Foreskin keratinocyte (primary cell): ENCODE measurements at places on chromosomes 4 and X. TPM values are rescaled to one million over a fixed set of nuclear protein-coding genes. Genes with fewer than 3 reads are reported as not detected.

- DNase-seq, result no peak
Observed at GRCh38 chr4:175540732-175541131, 271.3 kb downstream of the GPM6A start.

DNA sequence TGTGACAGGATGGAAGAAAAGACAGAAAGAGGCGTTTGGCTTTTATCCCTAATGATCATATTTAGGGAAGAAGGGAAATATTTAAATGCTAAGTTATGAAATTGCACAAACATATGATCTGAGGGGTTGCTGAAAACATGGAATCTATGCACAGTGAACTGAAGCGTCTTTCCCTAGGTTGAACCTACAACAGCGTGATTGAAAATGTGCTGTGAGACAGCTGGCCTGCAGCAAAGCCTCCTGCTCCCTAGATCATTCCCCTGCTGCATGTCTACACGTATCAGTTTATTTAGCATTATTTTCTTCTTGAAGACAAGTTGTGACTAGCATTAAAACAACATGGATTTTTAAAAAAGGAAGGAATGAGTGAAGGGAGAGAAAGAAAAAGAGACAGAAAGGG is 272.5 kb upstream of the TRAM1L1 start:
- no peak for DNase-seq

Gene L1CAM
- total RNA-seq, result 26.0 and 47.6 TPM in 2 replicates

Gene F8A3
- not detected in 2 replicates for total RNA-seq

Gene MAD2L1
- total RNA-seq, result 56.0 and 75.7 TPM in 2 replicates

Gene RTL5
- 0.14 TPM in 2 replicates for total RNA-seq

GRCh38 chr4:15010038-15010585 is 7.8 kb downstream of the CPEB2 start:
- DNase-seq, result no peak

Gene FHIP1A
- total RNA-seq, result 17.0 and 19.1 TPM in 2 replicates

GRCh38 chrX:111511477-111511876 is at the start of gene SERTM2:
Gene SERTM2, plus strand, starts transcription at chrX:111511645. Its CDS starts 7,213 bp downstream, at chrX:111518858.
- no peak for DNase-seq

Gene ATG4A
- total RNA-seq, result 11.5 and 11.8 TPM in 2 replicates

- no peak for DNase-seq
Observed at GRCh38 chr4:1232661-1233621, 16.0 kb downstream of the CTBP1 start.

DNA sequence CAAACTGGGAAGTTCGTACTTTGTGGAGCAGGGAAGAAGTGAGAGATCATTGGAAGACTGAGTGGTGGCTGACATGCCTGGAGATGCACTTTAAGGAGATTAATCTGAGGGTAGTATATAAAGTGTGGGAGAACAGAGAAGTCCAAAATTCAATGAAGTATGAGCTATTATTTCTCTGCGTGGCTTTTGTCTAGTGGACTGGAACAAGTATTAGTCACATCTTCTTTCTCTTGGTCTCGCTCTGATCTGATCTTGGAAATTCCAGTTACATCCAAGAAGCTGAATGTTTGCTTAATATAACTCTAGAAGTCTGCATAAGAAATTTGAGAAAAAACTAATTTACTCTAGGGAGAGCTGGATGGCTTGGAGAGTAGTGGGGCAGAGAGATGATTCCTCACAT is 64.8 kb upstream of the NR0B1 start:
- DNase-seq, result no peak

Gene SPATA4
- total RNA-seq, result 0.10 and 0.14 TPM in 2 replicates

Gene LAGE3
- 18.5 and 19.5 TPM in 2 replicates for total RNA-seq

DNA sequence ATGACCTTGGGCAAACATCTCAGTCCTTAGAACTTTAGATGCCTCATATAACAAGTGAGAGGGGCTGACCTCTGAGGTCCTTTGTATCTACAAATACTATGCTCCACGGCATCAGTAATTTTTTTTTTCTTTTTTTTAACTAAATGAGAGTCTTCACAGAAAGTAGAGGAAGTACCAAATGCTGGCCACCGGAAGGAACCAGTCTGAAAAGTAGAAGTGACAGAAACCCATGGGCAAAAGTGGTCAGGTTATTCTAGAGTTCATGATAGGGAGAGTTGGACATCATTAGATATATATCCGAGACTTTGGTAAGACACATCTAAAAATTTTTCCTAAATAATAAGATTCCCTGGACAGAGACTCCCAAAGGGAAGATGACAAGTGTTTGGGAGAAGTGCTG is 53.7 kb downstream of the COQ2 start:
- DNase-seq, result no peak

- DNase-seq, result peak; percentile 62
Observed at GRCh38 chr4:182145334-182145905, 97.8 kb upstream of the TENM3 start.

- DNase-seq, result no peak
Observed at GRCh38 chr4:26942871-26943270, 82.2 kb downstream of the STIM2 start.

GRCh38 chr4:85788604-85789003 is 313.7 kb downstream of the ARHGAP24 start:
- no peak for DNase-seq

DNA sequence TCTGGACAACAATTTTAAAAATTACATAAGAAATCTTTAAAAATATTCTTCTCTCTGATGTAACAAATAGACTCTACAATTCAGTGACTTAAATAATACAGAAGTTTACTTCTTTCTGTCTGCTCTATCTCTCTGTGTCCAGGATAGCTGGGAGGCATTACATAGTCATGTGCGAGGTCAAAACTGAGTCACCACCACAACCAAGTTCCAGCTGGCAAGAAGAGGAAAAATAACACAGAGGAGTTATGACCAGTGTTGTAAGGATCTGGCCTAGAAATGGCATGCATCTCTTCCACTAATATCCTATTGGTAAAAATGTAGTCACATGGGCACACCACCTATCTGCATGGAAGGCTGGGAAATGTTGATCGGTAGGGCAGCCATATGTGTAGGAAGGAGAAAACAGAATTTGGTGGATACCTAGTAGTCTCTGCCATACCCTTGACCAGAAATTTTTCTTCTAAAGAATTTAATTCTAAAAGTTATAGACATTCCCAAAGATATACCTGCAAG is 39.4 kb upstream of the WDFY3 start:
- DNase-seq, result peak; percentile 75

Gene MAGEA3
- not detected in 2 replicates for total RNA-seq

DNA sequence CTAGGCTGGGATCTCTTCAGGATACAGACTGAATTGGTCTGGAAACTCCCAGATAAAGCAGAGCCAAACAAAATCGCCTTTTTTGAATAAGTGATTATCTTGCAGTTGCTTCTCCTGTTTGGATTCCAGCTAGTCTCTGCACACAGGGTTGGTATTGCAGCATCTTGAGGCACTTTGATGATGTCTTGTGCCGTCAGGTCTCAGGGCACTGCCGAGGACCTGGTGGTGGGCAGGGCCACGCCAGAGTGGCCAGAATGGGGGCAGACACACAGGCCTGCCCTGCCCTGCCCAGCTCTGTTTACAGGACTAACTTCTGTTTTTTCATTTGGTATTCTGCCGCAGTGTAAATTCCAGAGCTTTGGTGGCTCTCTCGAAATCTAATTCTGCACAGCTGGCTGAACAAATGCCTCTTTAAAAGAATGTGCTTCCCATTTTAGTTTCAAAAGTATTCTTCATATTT is 276.1 kb downstream of the NR3C2 start:
- no peak for DNase-seq

GRCh38 chr4:21134994-21135393 is 434.7 kb downstream of the PACRGL start:
- DNase-seq, result peak; percentile 36

GRCh38 chr4:87029356-87029755 is 94.5 kb downstream of the AFF1 start:
- DNase-seq, result no peak

Gene RGS12
- 26.7 and 39.4 TPM in 2 replicates for total RNA-seq

GRCh38 chrX:30607155-30607554 is 29.6 kb upstream of the TASL start:
- DNase-seq, result peak; percentile 85

GRCh38 chrX:22742174-22742573 is 257.6 kb upstream of the DDX53 start:
- peak; percentile 10 for DNase-seq

- DNase-seq, result no peak
Observed at GRCh38 chr4:95715830-95716229, 124.1 kb upstream of the PDHA2 start.
